HTR-8/SVneo (cell line): ENCODE measurements at places on chromosomes 7 and 10.

DNA sequence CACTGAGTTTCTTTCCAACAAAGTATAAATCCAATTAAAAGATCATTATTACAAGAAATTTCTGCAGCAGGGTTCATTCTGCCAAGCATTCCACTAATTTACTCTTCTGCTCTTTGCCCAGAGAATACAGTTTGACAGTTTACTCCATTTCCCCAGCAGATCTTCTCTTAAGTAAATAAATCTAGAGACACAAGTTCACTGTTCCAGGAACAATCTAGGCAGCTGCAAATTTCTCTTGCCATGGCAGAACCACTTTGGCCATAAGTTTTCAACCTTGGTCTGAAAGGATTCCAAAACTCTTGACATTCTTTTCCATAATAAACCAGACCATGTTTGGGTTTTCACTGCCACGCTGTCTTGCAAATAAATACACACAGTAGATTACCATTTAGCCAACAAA, 11.5 kb downstream of the RGS10 start:
- no peak for DNase-seq

GRCh38 chr7:70634610-70635068, 497.3 kb upstream of the GALNT17 start:
- no peak for DNase-seq

DNA sequence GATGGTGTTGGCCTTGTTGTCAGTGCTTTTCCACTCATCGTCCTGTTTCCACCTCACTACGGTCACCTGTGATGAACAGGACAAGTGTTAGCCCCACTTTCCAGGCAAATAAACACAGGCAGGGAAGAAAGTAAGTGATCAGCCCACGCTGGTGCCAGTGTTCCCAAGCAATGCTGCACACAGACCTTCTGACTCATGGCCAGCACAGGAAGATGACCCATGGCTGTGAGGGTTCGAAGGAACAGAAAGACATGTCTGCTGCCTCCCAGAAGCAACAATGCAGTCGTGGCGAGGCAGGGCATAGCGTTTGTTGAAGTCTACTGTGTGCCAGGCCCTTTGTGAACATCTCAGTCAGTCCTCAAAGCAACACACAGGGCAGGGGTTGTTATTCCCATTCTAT, 35.7 kb downstream of the SLC29A3 start:
- DNase-seq = no peak

DNA sequence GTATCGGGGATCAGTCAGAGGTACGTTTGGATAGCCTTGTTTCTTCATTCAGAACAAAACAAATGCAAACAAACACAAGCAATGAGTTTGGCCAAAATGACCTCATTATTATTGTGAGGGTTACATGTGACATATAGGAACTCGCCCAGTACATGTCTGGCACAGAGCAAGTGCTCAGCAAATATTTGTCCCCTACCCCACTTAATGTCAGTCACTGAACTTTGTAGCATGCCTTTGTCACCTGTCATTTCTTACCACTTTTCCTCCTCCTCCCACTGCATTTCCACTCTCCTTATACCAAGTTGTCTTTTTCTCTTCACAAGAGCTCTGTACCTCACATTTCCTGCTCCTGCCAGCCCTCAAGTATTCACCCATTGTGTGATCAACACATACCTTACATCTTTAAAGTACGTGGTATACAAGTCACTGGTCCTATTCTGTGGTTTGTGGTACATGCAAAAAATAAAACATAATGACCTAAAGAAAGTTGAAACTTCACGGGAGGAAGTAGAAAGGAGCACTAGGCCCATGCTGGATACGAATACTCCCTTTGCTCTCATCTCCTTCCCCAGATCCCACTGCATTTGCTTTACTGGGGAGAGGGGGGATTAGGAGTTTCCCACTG, 236.0 kb downstream of the INHBA start:
- no peak for DNase-seq

GRCh38 chr7:106568680-106569499, 92.1 kb downstream of the CCDC71L start:
- DNase-seq = peak; percentile 45

- no peak for DNase-seq
Measured at GRCh38 chr10:51246156-51246555, 171.9 kb downstream of the PRKG1 start.

- DNase-seq = no peak
Measured at GRCh38 chr10:74111799-74112198, 38.8 kb downstream of the AP3M1 start.

GRCh38 chr7:47600199-47601118, 18.5 kb upstream of the TNS3 start:
- DNase-seq = no peak

DNA sequence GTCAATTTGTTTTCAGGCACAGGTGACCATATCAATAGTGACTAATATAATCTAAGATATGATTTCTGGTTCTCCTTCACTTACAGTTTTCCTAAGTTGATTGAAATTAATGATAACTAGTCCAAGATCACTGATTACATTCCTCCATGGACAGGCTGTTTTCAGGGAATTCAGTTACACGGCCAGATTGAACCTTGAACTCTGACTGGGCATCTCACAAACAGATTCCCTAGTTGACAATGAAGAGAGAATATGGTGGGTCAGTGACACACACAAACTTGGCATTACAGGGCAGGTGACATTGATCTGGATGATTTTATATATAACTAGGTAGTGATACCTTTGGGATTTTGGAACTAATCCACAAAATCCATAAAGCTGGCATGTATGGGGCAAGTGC, 110.2 kb upstream of the EGR2 start:
- no peak for DNase-seq

DNA sequence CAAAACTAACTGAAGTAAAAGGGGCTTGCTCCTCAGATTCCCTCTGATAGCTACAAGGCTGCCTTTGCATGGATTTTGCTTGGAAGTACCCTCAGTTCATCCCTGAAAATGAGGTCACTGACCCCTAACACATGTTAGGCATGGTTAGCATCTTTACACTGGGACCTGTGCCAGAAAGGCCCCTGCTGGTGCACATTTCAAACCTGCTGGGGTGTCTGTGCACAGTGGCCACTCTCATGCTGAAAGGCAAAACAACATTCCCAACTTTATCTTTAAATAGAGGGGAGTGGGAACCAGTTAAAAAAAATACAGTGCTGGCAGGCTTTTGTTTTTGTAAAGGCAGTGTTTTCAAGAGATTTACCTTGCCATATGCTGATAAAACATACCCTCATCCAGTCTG, 99.1 kb downstream of the ANK3 start:
- no peak for DNase-seq

DNA sequence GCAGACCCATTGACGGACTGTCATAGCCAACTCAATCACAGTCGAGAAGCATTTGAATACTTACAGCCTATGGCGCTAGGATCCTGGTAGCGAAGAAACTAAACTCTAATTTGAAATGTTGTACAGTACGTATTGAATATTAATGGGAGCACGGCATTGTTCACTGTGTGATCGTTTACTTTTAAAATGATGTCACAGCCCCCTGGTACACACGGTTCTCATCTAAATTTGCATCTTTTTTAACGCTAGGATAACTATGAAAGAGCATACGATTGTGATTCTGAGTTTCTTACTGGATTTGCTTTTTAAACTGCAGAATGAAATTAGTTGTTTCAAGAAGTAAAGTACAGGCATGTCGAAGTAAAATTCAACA, 895 bp upstream of the NAPEPLD start:
- DNase-seq = no peak

DNA sequence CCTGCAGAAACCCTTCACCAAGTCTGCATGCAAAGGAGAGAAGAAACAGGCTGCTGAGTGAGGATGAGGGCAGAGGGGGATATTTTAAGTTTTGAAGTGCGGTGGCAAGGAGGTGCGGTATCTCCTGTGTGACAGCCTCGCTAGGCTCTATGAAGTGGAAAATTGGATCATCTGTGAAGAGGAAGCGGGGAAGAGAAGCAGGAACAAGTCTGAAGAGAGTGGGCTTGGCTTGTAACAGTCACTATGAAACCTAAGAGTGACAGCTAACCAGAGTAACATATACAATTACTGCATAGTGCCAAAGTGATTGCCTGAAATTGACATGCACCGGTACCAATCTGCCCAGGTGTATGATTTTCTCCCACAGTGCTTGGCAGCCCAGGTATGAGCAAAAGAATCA, 287.5 kb upstream of the KLF14 start:
- DNase-seq = no peak

GRCh38 chr10:49118430-49119074, 3.2 kb upstream of the VSTM4 start:
- DNase-seq = no peak

GRCh38 chr7:139825666-139826290, 3.3 kb upstream of the TBXAS1 start:
- DNase-seq = peak; percentile 30

GRCh38 chr7:110142939-110143526, 947.9 kb upstream of the LRRN3 start:
- no peak for DNase-seq
